ENCODE measurements at places on chromosomes 16 and 17.

DNA sequence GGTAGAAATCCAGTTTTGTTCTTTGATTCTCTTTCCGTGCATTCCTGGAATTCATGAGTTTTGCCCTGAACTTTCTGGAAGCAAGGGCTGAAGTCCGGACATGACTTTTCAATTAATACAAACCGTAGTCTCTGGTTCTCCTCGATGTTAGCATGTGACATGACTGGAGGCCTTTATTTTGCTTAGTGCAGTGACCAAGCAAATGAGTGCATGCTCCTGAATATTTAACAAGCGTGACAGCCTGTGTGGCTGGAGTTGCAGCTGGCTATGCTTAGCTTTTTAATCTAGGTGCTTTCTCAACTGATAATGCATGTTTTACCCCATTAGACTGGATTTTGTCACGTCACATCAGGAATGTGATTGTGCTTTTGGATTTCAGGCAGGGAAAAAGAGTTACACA, 302.1 kb downstream of the MAP2K6 start:
- DNase-seq: no peak

DNA sequence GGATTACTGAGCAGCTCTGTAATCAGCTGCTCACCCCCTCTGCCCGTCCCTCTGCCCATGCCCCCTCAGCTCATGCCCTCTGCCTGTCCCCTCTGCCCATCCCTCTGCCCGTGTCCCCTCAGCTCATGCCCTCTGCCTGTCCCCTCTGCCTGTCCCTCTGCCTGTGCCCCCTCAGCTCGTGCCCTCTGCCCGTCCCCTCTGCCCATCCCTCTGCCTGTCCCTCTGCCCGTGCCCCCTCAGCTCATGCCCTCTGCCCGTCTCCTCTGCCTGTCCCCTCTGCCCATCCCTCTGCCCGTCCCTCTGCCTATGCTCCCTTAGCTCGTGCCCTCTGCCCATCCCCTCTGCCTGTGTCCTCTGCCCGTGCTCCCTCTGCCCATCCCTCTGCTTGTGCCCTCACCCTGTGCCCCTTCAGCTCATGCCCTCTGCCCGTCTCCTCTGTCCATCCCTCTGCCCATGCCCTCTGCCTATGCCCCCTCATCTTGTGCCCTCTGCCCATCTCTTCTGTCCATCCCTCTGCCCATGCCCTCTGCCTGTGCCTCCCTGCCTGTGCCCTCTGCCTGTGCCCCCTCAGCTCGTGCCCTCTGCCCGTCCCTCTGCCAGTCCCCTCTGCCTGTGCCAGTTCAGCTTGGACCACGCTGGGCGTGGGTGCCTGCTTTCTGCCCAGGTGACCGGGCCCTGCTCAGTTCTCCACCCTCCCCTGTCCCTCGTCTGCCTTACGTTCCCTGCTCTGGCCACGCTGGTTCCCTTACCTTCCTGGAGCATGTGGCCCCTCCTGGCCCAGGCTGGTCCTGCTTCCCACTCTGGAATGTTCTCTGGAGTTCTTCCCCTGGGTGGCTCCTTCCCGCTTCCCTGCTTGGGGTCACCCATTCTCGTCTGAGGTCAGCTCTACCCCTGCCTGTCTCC, 97.6 kb downstream of the NPIPB11 start:
- DNase-seq: no peak

GRCh38 chr17:43461185-43461584, 22.6 kb upstream of the DHX8 start:
- no peak for DNase-seq

DNA sequence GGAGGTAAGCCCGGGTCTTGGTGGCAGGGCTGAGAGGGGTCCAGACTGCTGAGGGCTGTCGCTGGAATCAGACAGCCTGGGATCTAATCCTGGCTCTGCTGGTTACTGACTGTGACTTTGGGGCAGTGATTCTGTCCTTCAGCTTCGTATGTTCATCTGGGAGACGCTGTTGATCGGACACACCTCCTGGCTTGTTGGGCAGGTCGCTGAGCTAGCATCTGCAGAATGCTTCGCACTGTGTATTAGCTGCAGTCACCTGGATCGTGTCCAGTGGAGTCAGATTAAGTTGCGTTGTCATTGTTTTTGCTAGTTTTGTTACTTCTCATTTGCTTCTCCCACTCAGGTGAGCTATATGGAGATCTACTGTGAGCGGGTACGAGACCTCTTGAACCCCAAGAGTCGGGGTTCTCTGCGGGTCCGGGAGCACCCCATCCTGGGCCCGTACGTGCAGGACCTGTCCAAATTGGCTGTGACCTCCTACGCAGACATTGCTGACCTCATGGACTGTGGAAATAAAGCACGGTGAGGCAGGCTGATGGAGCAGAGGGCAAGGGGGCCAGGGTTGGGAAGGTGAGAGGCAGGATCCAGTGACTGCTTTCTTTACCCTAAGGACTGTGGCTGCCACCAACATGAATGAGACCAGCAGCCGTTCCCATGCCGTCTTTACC, 4.5 kb downstream of the KIF1C start:
- no peak for DNase-seq

GRCh38 chr17:76121932-76122430, 18.4 kb upstream of the EXOC7 start:
- DNase-seq: no peak

- peak; percentile 58 for DNase-seq
Measured at GRCh38 chr17:80252871-80253270, 7.8 kb upstream of the RNF213 start.

- DNase-seq: no peak
Measured at GRCh38 chr17:81885869-81886548, 5.4 kb downstream of the ALYREF start.

DNA sequence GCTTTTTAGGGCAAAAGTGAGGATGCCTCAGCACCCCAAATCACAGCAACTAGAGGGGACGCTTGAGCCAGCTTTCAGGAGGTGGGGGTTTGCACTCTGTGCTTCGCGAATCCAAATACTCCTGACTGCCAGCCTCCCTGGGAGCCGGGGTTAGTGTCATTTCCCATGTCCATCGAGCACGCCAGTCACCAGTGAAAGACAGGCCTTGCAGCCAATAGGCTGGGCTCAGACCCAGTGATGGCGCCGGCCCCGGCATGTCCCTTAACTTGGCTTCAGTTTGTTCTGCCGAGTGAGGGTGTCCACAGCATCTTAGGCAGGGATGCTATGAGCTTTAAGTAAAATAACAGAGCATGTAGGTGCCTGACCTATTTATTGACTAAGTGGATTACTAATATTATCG, 50.9 kb upstream of the CDC42EP4 start:
- no peak for DNase-seq

GRCh38 chr16:30491744-30492308, 19.3 kb downstream of the ITGAL start:
- DNase-seq: no peak

- DNase-seq: peak; percentile 48
Measured at GRCh38 chr17:74744714-74745547, 3.5 kb upstream of the NHERF1 start.

- no peak for DNase-seq
Measured at GRCh38 chr17:46745376-46745775, 73.1 kb downstream of the WNT3 start.

DNA sequence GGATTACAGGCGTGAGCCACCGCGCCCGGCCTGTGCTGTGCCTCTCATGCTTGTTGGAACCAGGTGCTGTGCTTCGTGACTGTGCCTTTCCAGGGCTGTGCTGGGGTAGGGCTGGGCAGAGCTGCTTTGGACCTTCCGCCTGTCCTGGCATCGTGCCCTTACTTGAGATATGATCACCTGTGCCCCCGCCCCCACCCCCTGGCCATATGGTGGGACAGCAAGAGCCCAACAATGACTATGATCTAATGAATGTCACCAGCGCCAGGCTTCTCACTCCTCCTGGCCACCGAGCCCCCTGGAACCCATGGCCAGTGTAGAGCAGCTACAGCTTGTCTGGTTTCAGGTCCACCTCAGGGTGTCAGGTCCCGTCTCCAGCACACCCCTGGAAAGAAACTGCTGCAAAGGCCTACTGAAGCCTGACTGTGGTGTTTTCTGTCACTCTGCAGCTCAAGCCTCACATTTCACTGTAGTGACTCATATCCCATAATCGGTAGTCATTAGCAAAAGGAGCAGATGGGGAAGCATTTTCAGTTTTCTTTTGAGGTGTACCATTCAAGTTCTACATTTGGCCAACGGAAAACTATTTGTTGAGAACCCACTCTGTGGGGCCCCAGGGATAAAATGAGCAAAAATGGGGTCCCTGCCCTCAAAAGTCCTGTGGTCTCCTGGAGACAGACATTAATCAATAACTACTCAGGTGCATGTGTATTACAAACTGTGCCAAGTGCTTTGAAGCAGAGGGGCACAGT, 22.1 kb downstream of the FCSK start:
- DNase-seq: no peak

DNA sequence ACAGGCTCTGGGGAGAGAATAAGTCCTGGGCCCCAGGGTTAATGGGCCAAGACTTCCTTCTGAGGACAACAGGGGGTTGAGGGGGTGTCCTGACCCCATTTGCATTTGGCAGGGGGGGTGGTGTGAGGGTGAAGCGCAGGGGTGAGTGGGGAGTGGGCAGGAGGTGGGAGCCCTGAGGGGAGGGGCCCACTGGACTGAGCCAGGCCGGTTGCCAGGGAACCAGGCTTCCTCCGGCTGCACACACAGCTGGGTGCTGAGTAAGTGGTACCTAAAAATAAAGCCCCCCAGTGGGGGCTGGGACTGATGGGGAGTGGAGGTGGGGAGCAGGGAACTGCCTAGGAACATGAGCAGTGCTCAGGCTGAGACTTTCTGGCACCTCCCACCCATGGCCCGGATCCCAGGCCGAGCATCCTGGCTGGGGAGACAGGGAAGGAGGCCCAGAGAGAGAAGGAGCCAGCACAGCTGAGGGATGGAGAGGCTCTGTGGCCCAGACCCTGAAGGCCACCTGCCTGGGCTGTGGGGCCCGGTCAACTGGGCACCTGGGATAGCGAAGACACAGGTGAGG, 7.5 kb upstream of the RASD1 start:
- peak; percentile 19 for DNase-seq

DNA sequence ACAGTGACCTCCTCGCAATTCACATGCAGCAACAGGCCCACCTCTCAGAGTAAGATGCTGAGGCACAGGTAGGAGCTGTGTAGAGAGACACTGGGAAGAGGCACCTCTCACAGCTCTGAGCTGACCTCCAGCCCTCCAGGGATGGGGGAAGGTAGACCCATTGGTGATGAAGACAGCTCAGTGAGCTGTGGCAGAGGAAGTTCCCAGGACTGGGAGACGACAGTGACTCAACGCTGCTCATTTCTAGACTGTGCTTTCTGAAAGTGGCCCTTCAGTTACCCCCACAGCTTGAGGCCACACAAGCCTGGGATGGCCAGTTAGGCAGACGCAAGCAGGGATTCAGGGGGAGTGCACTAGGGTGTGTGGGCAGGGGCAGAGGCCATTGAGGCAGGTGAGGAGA, 2073.2 kb downstream of the TP53TG3F start:
- DNase-seq: no peak

GRCh38 chr17:2595716-2596115, 2.3 kb downstream of the PAFAH1B1 start:
- DNase-seq: no peak

GRCh38 chr16:6684076-6684673, 648.5 kb upstream of the RBFOX1 start:
- DNase-seq: peak; percentile 27

DNA sequence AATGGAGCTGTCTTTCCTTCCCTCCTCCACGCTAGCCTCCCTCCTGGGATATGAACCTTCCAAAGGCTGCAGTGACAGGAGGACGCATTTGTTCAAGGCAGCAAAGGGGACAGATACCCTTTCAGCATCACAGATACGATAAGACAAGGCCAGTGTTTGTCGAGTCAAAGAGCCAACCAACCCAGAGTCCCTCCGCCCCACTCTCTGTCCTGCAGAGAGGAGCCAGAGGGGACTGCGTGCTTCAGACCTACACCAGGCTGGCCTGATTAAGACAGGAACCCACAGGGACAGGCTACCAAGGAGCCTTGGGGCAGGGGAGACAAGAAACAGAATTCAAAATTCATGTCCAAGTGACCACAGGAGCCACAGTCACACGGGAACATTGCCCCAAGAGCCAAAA, 72.6 kb upstream of the CDH5 start:
- no peak for DNase-seq

- no peak for DNase-seq
Measured at GRCh38 chr16:86444261-86444660, 66.1 kb upstream of the FOXF1 start.

DNA sequence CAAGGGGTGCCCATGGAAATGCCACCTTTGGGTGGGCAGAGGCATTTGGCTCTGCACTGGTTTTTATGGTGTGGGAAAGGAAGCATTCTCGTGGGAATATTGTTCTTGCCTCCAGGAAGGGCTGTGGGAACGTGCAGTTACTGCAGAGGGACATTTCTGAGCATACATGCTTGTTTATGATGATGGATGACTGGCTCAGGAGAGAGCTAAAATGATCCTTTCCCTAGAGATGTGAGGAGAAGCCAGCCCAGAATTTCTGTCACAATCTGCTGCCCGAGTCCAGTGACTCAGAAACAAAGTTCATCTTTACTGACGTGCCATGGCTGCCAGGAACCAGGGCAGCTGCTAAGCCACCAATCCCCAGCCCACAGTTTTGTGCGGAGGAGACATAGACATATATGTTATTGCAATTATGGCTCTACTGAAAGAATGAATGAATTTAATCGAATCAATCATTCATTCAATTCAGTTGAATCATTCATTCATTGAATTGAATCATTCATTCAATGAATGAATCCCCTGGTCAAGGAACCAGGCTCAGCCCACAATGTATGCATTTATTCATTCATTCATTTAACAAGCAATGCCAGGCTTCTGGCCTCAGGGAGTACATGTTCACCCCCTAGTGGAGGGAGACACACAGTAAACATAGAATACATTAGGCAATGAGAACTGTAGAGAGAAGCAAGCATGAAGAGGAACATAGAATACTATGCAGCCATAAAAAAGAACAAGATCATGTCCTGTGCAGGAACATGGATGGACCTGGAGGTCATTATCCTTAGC, 414.4 kb upstream of the HSBP1 start:
- DNase-seq: no peak

GRCh38 chr16:79598348-79599181, 2.0 kb downstream of the MAF start:
- DNase-seq: peak; percentile 82

DNA sequence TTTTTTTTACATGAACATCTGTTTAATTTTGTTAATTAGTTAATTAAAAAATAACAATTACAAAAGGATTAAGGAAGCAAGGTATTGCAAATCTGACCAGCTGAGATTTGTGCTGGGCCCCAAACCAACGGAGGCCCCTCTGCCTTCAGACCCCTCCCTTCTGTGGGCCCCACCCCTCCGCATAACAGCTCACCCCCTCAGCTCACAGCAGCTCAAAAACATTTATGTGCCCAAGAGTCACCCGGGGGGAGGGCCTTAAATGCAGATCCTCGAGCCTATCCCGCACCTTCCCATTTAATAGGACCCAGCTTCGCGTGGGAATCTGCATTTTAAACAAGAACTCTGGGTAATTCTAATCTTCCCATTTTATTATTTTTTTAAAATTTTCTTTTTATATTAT, 75.0 kb downstream of the MGAT5B start:
- no peak for DNase-seq

- DNase-seq: no peak
Measured at GRCh38 chr16:56262148-56262547, 70.9 kb downstream of the GNAO1 start.

DNA sequence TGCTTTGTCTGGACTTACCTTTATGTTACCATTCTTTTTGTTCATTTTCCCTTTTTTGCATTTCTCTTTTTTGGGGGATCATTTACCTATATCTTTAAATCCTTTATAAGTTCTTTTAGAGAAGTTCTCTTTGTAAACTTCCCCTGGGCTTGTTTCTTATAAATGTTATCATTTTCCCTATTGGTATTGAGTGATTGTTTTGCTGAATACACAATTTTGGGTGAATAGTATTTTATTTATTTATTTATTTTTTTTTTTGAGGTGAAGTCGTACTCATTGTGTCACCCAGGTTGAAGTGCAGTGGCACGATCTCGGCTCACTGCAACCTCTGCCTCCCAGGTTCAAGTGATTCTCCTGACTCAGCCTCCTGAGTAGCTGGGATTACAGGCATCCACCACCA, 18.4 kb downstream of the TBX21 start:
- no peak for DNase-seq

All from NCI-H1092 treated with DMSO at 0.1 percent for 48 hours (cell line).